T-helper 2 cell treated with Interferon-gamma antibody and Interleukin-4, amounts not matched to agents 100 ng/mL and 5 ng/mL, for 36 hours (primary cell): ENCODE measurements at places on chromosomes 4 and X. TPM values are rescaled to one million over a fixed set of nuclear protein-coding genes. Genes with fewer than 3 reads are reported as not detected.

RS1 gene
- total RNA-seq: not detected in 2 replicates

SMIM43 gene
- not detected in 2 replicates for total RNA-seq

DNAAF6 gene
- total RNA-seq: not detected in 2 replicates

RIPPLY1 gene
- total RNA-seq: not detected in 2 replicates

FAM184B gene
- total RNA-seq: not detected in 2 replicates

HSD17B13 gene
- 0.25 and 0.41 TPM in 2 replicates for total RNA-seq

PABPC1L2B gene
- total RNA-seq: not detected in 2 replicates

PCDH11X gene
- total RNA-seq: not detected in 2 replicates

MXRA5 gene
- not detected in 2 replicates for total RNA-seq

STPG2 gene
- not detected in 2 replicates for total RNA-seq

SPIN2A gene
- 0.70 and 1.1 TPM in 2 replicates for total RNA-seq
